Pulmonary artery endothelial cell (primary cell): ENCODE measurements at places on chromosomes 4 and X. TPM values are rescaled to one million over a fixed set of nuclear protein-coding genes. Genes with fewer than 3 reads are reported as not detected.

Gene SSX2B
- not detected in 2 replicates for total RNA-seq

Gene NLGN3
- total RNA-seq = 0.04 and 0.13 TPM in 2 replicates

Gene CLDN34
- total RNA-seq = 0.07 and 0.26 TPM in 2 replicates

Gene PF4V1
- 1.1 TPM in 1 of 2 replicates, not detected in the other for total RNA-seq

Gene TCEAL5
- total RNA-seq = not detected in 2 replicates

Gene CXorf49
- total RNA-seq = not detected in 2 replicates

Gene NXF2B
- not detected in 2 replicates for total RNA-seq

Gene KLHL13
- 14.3 and 15.5 TPM in 2 replicates for total RNA-seq

Gene SLC6A14
- not detected in 2 replicates for total RNA-seq

Gene ZNF157
- total RNA-seq = not detected in 2 replicates

Gene LRIT3
- total RNA-seq = 0.04 TPM in 1 of 2 replicates, not detected in the other

Gene ASB9
- total RNA-seq = 9.2 and 21.0 TPM in 2 replicates

Gene ADD1
- 161 and 205 TPM in 2 replicates for total RNA-seq

Gene IL1RAPL1
- 0.92 TPM in 1 of 2 replicates, not detected in the other for total RNA-seq

Gene CT45A5
- not detected in 2 replicates for total RNA-seq

Gene DCAF12L2
- 0.04 TPM in 1 of 2 replicates, not detected in the other for total RNA-seq

Gene DUSP9
- total RNA-seq = 0.04 and 0.26 TPM in 2 replicates

Gene OCIAD2
- total RNA-seq = 152 and 206 TPM in 2 replicates
